ENCODE measurements at places on chromosomes 13 and 19. TPM values are rescaled to one million over a fixed set of nuclear protein-coding genes. Genes with fewer than 3 reads are reported as not detected.

GRCh38 chr13:46996316-46997030, 99.6 kb upstream of the HTR2A start:
- no peak for DNase-seq

DNA sequence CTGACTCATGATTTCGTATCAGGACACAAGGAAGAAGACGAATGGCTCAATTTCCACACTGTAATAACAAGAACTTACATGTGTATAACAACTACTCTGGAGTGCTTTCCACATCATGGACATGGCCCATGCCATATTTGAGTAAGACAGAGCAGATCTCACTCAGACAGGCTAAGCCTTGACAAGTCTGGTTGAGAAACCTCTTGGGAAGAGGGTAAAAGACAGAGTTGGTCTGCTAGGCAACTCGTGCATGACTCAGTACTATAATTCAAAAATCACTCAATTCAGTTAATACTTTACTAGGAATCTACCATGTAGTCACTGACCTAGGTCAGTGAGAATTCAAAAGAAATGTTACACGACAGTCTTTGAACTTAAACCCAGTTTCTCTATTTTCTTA, 5.7 kb upstream of the THSD1 start:
- no peak for DNase-seq

- no peak for DNase-seq
Observed at GRCh38 chr13:112186091-112186490, 119.1 kb downstream of the SOX1 start.

GRCh38 chr13:20475927-20476691, 49.5 kb downstream of the CRYL1 start:
- DNase-seq = no peak

- DNase-seq = no peak
Observed at GRCh38 chr13:101307181-101307701, 109.1 kb downstream of the NALCN start.

GRCh38 chr19:31135841-31136240, 213.4 kb downstream of the TSHZ3 start:
- no peak for DNase-seq

DNA sequence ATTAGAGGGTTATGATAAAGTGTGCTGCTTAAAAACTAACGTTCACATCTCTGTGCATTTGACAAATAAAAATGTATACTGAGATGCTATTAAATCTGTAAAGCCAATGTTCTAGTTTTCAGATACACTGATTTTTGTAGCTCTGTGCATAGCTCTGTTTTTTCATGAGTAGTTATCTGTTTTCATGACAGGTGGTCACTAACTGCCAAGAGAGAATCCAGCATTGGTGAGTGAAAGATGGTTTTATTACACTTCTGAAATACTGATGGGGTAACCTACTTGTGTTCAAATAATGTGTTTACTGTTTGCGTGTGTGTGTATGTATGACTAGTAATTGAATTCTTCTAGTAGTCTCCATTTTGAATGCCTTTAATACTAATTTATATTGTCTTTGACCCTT, 29.0 kb downstream of the URI1 start:
- DNase-seq = no peak

GRCh38 chr19:12660980-12661379, 5.6 kb downstream of the MAN2B1 start:
- DNase-seq = peak; percentile 16

GRCh38 chr13:25659091-25659795, 287.5 kb downstream of the ATP8A2 start:
- no peak for DNase-seq

DNA sequence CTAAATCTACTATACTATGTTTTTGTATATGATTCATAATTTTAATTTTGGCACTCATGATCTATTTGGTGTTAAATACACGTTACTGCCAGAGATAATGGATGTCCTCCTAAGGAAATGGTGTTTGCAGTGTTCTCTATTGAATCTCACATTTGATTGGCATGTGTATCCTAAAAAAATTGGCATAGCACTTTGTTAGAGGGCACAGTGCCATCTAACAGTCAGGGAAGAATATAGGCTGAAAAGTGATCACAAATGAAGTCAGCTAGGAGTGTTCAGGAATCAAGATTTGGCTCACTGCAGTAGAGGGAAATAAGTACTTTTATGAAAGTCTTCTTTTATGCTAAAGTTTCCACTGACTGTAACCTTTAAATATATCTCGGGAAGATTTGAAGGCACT, 624.6 kb downstream of the GPC6 start:
- no peak for DNase-seq

DNA sequence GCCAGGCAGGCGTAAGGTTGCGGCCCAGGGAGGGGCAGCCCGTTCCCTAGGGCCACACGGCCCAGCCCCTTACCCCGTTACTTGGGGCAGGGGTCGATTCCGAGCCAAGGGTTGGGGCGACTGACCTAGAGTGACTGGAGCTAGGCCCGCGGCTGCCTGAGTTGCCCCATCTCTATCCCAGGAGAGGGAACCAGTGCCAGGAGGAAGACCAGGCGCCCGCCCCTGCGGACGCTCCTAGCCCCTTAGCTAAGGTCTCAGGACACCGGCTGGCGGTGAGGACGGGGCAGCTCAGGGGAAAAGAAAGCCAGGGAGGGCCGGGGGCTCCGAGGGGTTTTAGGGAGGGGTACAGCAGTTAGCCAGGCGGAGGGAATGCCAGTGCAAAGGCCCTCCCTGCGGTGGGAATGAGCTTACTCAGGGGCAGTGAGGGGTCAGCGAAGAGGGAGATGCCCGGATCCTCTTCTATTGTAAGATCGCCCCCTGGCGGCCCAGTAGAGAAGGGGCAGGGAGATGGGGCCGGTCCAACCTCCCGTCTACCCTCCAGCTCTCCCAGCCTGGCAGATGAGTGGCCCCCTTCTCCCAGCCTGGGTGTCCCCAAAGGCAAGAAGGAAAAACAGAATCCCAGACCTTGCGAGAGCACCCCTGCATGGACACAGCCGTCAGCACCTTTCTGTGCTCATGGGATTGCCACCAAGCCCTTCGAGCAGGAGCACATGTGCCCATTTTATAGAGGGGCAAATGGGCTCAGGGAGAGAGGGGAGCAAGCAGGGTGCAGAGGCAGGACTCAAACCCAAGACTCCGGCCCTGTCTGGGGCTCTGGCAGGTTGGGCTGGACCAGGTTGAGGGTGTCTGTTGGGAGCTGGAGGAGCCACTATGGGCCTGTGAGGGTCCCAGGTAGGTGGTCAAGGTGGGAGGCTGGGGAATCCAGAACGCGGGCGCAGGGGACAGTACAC, 16.3 kb downstream of the CILP2 start:
- DNase-seq = peak; percentile 88

GRCh38 chr19:45135176-45135885, 25.5 kb downstream of the NKPD1 start:
- DNase-seq = no peak

TNFRSF19 gene
- total RNA-seq = 36.5 TPM

MAMSTR gene
- 4.2 TPM for total RNA-seq

GJB6 gene
- total RNA-seq = not detected
